ENCODE measurements at places on chromosomes 6 and 20.

GRCh38 chr6:452301-453067, 60.9 kb downstream of the IRF4 start:
- no peaks in the 10 kb centered on the region for H3K27me3 ChIP-seq
- H3K4me1 ChIP-seq = peaks cover 48% of the 10 kb centered on the region
- no peaks in the 10 kb centered on the region for H3K36me3 ChIP-seq
- H3K4me3 ChIP-seq = no peak overlapping the region
- peak; percentile 24 for DNase-seq

GRCh38 chr20:22321191-22321590, 263.2 kb downstream of the FOXA2 start:
- H3K36me3 ChIP-seq = no peaks in the 10 kb centered on the region
- H3K27ac ChIP-seq = no peak overlapping the region
- H3K27me3 ChIP-seq = no peaks in the 10 kb centered on the region
- H3K4me3 ChIP-seq = no peak overlapping the region

DNA sequence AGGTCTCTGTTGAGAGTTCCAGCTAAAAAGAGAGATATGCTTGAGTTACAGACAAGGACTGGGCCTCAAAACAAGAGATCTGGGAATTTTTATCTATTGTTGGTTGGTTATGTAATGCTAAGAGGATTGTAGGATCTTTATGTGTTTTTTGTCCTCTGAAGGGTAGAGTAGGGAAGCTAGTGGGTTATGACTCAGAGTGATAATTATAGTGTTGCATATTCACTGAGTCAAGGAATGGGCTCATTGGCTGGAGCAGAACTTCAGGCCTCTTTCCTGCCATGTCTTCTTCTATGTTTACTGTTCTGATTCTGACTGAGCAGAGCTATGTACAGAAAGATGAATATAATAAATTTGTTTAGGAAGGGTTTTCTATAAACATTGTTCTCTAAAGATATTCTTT, 66.1 kb upstream of the NOX3 start:
- no peak overlapping the region for H3K27ac ChIP-seq
- no peak for DNase-seq
- H3K4me3 ChIP-seq = no peak overlapping the region
- H3K4me1 ChIP-seq = peaks cover 20% of the 10 kb centered on the region
- H3K27me3 ChIP-seq = no peaks in the 10 kb centered on the region
- no peaks in the 10 kb centered on the region for H3K36me3 ChIP-seq

- H3K4me3 ChIP-seq = no peak overlapping the region
- no peak overlapping the region for H3K27ac ChIP-seq
- no peaks in the 10 kb centered on the region for H3K4me1 ChIP-seq
Measured at GRCh38 chr6:112912416-112913101, 565.4 kb downstream of the RFPL4B start.

- no peak overlapping the region for H3K27ac ChIP-seq
- H3K4me1 ChIP-seq = no peaks in the 10 kb centered on the region
- no peaks in the 10 kb centered on the region for H3K27me3 ChIP-seq
- no peak for DNase-seq
- H3K36me3 ChIP-seq = no peaks in the 10 kb centered on the region
Measured at GRCh38 chr6:10080561-10080960, 334.3 kb downstream of the TFAP2A start.
